ENCODE measurements at places on chromosomes 1 and 21.
A peak's percentile ranks its signal among the peaks of the same experiment; 100 is the strongest.

DNA sequence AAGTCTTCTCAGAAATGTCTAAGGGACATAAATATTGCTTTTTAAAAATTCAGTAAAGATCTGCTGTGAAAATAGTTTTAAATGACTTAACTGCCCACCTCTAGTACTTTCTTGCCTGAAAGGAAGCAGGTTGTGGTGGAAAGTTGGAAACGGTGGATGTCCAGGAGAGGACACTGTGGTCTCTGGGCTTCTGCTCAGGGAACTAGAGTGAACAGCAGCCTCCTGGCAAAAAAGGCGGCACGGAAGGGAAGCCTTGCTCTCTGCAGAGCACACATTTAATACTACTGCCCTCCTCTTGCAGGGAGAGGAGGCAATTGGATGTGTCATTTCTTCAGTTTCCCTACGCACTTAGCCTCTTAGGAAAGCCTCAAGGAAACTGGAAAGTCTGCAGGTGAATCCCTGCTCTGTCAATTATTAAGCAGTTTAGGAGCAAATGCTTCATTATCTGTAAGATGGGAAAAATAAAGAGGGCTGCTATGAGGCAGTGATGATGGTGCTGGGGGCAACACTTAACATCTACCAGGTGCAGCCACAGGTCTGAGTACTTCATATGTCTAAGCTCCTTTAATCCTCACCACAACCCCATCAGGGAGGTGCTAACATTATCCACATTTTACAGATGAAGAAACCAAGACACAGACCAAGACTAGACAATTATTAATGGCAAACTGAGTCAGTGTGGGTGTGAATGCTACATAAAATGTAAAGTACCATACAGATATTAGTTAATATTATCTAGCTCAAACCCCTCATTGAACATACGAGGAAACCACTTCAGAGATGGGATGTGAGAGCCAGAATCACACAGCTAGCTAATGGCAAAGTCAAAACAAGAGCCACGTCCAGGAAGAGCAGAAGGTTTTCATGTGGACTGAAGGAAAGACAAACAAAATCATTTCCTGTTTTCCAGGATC lies 108.9 kb upstream of the ADAR start:
- no peak for DNase-seq

GRCh38 chr1:185971688-185972087 lies 237.5 kb downstream of the HMCN1 start:
- no peak for DNase-seq

DNA sequence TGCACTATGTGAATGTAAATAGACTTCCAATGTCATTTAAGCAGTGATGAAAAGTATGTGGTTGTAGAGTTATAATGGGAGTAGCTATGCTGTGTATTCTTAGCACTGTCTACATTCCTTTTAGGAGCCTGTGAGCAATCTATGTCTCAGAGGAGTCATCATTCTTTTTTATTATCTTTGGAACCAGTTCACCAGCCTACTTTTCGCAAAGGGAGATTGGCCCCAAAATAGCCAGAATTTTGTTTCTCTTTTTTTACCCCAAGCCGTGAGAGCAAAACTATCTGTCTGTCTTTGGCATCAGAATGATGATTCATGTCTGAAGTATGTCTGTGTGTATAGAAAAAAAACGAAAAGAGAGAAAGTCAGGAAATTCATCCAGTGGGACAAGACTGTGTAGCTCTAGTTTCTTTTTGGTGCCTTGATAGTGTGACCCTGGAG lies 44.2 kb downstream of the OSBPL9 start:
- no peak for DNase-seq

GRCh38 chr1:24966724-24967346 lies 36.8 kb upstream of the RUNX3 start:
- no peak for DNase-seq

DNA sequence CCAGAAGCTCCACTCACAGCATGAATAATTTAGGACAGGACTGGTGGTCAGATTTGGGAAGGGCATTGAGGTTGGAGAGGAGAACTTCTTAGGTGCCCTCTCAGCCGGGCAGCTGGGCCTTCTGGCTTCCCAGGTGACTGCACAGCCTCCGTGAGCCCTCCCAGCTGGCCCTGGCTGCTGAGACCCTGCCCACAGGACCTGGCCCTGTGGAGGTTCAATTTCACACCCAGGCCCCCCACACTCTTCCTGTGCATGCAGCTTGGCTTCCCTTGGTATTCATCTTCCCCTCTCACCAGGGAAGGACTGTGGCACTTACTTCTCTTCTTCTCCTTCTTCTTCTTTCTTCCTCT lies 50.6 kb downstream of the NDUFS5 start:
- no peak for DNase-seq

- no peak for DNase-seq
Measured at GRCh38 chr1:239555350-239555749, 169.0 kb downstream of the CHRM3 start.

- no peak for DNase-seq
Measured at GRCh38 chr1:96416111-96416595, 305.4 kb upstream of the PTBP2 start.

DNA sequence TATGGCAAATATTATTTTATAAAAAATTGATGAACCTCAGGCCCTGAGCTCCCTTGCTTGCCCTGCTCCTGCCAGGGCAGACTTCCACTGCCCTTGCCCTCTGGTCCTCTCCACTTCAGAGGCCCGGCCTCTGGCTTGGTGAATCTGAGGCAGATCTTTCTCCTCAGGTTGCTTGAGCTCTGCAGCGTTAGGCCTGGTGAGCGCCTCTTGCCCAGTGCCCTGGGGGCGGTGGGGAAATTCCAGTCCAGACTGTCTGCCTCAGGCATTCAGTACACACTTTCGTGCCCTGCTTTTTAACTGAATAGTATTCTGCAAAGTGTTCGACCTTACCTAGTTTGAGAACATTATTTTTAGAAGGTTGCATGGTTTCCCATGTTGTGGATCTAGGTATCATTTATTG lies 98.2 kb downstream of the PCBP3 start:
- no peak for DNase-seq

GRCh38 chr1:8914466-8914865 lies 31.2 kb upstream of the CA6 start:
- DNase-seq, result no peak

GRCh38 chr1:151832318-151832980 lies 847 bp upstream of the RORC start:
- no peak for DNase-seq

- DNase-seq, result no peak
Measured at GRCh38 chr21:19076031-19076430, 672.4 kb upstream of the TMPRSS15 start.

DNA sequence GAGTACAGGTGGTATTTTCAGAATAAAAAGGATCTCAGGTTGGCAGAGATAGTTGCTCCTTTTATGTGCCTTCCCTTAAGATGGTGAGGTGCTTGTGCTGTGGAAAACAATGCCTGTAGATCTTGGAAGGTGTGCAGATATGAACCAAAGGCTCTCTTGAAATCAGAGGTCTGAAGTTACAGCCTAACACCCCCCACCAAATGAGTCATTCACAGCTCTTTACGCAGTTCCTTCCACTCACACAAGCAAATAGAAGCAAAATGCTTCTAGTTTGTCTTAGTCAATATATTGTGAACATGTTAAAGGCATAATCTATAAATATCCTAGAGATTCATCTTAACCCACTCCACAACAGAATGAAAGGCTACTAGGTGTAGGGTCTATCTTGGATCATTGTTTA lies 128.9 kb upstream of the NR5A2 start:
- no peak for DNase-seq

DNA sequence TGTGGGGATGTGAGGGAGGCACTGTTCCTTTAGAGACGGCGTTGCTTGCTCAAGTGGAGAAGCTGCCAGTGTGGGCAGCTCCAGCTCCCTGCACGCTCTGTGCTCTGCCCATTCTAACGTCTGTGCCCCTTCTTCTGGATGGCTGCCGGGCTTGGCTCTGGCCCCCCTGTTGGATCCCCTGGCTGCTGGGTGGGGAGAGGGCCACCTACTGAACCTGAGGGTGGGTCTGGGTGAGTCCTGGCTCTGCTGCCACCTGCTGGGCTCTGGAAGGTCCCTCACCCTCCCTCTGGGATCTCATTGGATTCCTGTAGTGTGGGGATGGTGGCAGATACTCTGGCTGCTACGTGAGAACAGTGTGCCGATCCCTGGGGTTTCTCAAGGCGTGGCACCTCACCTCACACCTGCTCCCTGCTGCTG lies 5.0 kb downstream of the PFKL start:
- DNase-seq, result peak; percentile 63

DNA sequence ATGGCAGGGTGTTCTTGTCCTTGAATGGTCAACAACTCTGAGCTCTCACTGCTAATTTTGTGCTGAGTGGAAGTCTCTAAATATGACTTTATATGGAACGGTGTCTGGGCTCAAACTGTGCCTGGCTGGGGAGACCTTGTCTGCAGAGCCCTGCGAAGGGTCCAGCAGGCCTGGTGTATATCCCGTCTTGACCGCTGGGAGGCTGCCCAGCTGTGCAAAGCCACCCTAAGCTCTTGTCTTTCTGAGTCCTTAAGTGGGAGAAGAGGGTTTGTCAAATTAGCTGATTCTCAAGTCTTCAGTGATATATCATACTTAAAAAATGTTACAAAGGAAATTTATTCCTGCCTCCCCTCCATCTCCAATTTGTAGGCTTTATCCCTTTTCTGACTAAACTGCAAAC lies 198.7 kb downstream of the KCNJ6 start:
- no peak for DNase-seq

- peak; percentile 6 for DNase-seq
Measured at GRCh38 chr1:234212764-234213657, 160.2 kb upstream of the COA6 start.

GRCh38 chr1:66271904-66272254 lies 262.1 kb upstream of the SGIP1 start:
- no peak for DNase-seq

DNA sequence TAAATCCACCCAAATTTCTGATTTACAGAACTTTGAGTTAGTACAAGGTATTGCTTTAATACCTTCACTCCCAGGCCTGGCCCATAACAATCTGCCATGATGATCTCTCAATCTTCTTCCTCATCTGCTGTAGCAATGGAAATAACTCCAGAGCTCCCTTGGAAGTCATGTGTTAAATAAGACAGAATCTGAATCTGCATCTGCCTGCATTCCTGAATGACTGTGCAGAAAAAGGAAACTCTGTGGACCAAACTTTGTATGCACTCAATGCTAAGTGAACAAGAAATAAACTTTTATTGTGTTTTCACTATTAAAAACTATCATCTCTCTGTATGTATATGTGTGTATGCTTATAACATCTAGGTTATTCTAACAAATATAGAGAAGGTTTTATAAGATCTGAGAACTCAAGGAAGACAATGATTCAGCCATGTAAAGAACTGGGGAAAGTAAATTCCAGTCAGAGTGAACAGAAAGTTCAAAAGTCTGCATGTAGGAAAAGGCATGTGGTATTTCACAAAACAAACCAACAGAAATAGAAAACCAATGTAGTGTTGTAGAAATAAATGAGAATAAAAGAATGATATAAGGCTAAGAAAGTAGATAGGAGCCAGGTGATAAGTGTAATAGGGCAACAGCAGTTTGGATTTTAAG lies 390.2 kb downstream of the USH2A start:
- DNase-seq, result no peak

DNA sequence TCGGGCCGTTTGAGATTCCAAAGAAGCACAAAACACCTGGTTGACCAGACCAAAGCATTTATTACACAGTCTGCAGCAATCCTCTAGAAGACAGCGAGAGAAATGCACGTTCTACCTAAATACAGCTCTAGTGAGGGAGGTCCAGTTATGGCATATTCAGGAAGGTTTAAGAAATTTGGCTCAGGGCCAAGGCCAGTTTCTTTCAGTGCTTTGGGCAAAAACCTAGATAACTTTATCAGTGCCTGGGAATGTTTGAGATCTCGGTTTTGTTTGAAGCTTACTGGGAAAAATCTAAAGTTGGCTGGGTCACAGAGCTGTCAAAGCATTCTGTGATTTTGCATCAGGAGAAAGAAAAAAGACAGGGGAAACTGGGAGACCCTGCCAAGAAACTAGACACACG lies 514.0 kb upstream of the TMPRSS15 start:
- no peak for DNase-seq

- DNase-seq, result no peak
Measured at GRCh38 chr1:64482128-64482527, 12.2 kb downstream of the CACHD1 start.

DNA sequence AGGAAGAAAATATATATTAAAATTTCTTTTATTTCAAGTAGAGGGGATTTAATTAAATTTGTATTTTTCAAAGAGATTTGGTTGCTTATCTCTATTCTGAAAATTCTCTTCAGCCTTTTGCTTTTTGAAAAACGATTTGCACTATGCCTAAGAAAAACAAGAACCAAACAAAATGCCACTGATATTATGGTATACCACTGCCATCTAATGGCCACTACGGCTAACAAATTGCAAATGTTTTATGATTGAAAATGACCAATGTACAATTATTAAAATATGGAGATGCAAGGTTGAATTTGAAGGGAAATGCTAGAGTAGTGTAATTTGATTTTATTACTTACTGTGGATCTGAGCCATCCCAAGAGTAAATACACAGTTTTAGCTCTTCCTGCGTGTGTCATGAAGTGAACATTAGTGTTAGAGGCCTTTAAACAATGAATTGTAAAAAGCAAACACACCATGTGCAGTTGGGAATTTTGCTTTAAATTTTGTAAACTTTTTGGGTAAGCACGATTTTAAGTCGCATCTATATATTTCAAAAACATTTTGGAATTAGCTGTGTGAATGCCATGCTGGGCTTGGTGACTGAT lies 137.4 kb upstream of the USP25 start:
- no peak for DNase-seq

- DNase-seq, result no peak
Measured at GRCh38 chr1:44318097-44319088, 36.7 kb downstream of the ERI3 start.

GRCh38 chr1:222554177-222554576 lies 6.3 kb upstream of the HHIPL2 start:
- no peak for DNase-seq

DNA sequence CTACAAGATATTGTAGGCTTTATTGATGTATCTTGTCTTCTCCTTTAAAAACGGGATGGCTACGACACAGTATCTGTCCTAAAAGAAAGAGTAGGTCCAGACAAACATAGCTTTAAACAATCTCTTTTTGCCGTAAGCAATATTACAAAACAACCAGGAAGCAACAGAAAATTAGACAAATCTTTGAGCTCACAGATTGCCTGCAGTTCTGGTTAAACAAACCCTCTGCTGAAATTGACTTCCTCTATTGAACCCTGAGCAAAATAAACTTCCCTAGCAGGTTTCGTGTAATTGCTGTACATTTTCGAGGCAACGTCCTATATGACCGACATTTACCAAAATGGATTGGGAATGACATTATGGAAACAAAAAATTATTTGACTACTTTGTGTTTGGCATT lies 50.6 kb downstream of the CHML start:
- no peak for DNase-seq

Measured in amygdala (tissue), 56 donors.